ENCODE measurements at places on chromosomes 2 and 18. TPM values are rescaled to one million over a fixed set of nuclear protein-coding genes. Genes with fewer than 3 reads are reported as not detected.

The SGPP2 gene
- total RNA-seq, result 23.9 TPM

The GCG gene
- not detected for total RNA-seq

The HK2 gene
- total RNA-seq, result 86.7 TPM

The GKN2 gene
- 53.3 TPM for total RNA-seq

The SULT1C4 gene
- total RNA-seq, result 10.6 TPM

The NUP35 gene
- total RNA-seq, result 15.9 TPM

The GLI2 gene
- 3.3 TPM for total RNA-seq

The SAG gene
- total RNA-seq, result not detected

DNA sequence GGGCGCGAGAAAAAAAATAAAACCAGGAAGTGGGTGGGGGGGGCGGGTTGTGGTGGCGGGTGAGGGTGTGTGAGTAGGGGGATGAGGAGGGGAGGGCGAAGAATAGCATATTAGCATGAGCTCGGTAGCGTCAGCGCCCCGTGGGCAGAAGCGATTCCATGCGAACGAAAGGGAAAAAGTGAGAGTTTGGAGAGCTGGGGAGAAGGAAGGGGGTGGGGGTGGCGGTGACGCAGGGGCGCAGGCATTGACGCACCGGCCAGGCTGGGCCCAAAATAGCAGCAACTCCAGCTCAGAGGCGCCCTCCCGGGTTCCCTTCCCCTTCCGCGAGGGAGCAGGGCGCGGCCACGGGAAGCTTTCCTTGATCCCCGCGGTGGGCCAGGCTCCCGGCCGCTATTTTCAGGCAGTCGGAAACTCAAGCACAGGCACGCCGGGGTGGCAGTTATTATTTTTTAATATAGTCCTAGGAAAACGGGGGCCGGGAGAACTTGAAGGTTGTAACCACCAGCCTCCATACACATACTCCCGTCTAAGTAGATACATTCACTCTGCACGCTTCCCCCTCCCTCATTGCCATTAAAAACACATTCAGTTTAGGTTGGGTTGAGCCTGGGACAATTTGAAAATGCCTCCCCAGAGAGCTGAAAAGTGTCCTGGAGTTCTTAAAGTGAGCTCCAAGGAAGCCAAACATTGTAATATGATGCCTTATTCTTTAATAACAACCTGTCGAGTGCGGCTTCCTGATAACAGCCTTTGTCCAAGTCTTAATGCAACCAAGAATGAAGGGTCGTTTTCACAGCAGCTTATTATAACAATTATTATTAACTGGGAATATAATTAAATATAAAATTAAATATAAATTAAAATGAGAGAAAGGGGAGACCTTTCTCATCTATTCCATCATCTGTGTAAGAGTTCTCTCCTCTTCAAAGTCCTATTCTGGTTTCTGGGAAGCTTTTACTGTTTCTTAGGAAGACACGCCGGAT lies 2.3 kb upstream of the NR4A2 start:
- H3K4me1 ChIP-seq, result peaks cover 40% of the 10 kb centered on the region
- peak overlapping the region; percentile 99 for H3K27ac ChIP-seq
- peaks cover 2% of the 10 kb centered on the region for H3K27me3 ChIP-seq
- DNase-seq, result peak; percentile 92
- no peaks in the 10 kb centered on the region for H3K36me3 ChIP-seq

DNA sequence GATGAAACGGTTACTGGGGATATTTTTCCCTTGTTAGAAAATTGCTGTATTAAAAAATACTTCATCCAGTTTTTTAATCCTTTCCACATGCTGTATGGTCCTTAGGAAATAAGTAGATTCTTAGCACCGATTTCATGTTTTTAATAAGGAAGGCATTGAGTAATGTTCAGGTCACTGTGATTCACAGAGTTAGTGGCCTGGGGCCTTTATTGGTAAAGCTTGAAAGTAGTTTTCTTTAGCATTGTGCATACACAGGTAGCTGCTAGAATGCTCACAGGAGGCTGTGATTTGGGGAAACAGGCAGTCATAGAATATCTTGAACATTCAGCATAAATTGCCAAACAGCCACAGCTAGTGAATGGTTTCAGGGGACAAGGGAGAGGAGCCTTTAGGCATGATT lies 79.8 kb downstream of the XRCC5 start:
- no peak overlapping the region for H3K4me3 ChIP-seq
- no peaks in the 10 kb centered on the region for H3K27me3 ChIP-seq
- peaks cover 48% of the 10 kb centered on the region for H3K36me3 ChIP-seq

DNA sequence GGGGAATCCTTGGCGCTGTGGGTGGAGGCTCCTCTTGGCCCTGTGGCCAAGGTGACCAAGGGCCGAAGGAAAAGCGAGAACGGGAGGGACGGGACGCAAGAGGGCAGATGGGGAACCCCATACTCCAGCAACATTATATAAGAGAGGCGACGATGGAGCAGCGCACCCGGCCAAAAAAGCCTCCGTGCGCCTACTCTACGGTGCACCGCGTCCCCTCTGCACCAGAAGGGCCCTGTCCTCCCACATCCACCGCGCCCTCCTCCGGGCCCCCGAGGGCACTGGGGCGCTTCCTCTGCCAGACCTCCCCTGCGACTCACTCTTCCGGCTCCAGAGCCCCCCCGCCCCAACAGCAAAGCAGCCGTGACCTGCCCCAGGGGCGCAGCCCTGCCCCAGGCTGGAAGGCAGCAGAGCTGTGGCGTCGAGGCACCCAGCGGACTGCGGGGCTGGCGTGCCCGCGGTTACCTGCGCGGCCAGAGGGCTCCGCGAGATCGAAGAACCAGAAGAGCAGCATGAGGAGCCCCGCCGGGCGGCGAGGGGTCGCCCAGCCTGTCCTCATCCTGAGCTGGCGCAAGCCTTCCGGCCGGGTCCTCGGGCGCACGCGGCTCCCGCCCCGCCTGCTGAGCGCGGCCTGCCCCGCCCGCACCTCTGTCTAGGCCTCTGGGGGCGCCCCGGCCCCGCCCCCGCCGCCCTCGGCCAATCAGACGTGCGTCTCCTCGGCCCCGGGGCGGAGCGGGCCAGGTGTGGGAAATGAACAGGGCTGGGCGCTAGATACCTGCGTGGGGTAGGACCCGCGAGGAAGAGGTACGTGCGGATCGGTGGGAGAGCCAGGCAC lies 106.3 kb upstream of the CD302 start:
- H3K4me1 ChIP-seq, result peaks cover 15% of the 10 kb centered on the region
- H3K36me3 ChIP-seq, result no peaks in the 10 kb centered on the region
- no peaks in the 10 kb centered on the region for H3K27me3 ChIP-seq
- H3K27ac ChIP-seq, result peak within 1 kb of the TSS; percentile 80
- DNase-seq, result peak; percentile 88

- no peak overlapping the region for H3K4me3 ChIP-seq
- H3K4me1 ChIP-seq, result peaks cover 62% of the 10 kb centered on the region
- no peak overlapping the region for H3K27ac ChIP-seq
- H3K36me3 ChIP-seq, result no peaks in the 10 kb centered on the region
These were observed 44.3 kb downstream of the SPRED2 start for GRCh38 chr2:65388051-65388531.

DNA sequence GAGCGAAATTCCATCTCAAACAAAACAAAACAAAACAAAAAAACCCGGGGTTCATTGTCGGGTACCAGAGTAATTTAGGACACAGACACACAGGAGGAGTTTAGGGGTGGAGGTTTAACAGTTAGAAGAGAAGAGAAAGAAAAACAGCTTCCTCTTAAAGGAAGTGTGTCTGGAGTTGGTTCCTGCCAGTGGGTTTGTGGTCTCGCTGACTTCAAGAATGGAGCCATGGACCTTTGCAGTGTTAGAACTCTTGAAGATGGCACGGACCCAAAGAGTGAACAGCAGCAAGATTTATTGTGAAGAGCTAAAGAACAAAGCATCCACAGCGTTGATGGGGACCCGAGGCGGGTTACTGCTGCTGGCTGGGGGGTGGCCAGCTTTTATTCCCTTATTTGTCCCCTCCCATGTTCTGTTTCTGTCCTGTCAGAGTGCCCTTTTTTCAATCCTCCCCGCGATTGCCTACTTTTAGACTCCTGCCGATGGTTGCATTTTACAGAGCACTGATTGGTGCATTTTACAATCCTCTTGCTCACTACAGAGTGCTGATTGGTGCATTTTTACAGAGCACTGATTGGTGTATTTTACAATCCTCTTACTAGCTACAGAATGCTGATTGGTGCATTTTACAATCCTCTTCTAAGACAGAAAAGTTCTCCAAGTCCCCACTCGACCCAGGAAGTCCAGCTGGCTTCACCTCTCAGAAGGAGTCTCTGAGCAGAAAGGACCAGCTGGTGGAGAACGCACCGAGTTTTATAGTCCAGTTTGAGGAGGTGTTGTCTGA lies 28.7 kb upstream of the ATP8B1 start:
- no peak overlapping the region for H3K4me3 ChIP-seq
- H3K27ac ChIP-seq, result no peak overlapping the region
- DNase-seq, result no peak
- H3K36me3 ChIP-seq, result no peaks in the 10 kb centered on the region
- no peaks in the 10 kb centered on the region for H3K27me3 ChIP-seq
- no peaks in the 10 kb centered on the region for H3K4me1 ChIP-seq

DNA sequence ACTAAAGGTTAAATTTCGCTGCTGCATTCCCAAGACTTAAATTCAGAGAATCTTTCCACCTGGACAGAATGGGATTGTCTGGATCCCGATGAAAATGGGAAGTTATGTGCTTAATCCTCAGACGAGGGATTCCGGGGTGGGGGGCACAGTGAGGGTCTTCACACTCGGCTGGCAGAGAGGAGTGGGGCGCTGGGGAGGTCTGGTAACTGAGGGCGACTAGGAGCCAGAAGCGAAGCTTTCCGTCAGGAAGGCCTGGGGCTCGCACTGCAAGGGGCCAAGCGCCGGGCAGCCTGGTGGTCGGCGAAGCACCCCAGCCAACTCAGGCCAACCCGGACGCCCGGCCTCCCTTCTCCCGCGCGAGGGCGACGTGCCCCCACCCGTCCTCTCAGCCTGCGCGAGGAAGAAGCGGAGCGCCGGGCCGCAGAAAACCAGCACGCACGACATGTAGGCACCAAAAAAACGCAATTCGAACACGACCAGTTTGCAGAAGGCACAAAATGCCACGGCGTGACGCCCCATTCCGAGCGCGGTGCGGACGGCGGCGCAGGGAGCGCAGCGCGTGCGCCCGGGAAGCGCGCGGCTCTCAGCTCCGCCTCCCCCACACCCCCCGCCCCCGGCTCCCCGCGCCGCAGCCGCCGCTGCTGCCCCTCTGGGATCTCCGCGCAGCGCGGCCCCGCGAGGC lies 188.1 kb downstream of the ZEB2 start:
- peak overlapping the region; percentile 87 for H3K27ac ChIP-seq
- H3K4me1 ChIP-seq, result peaks cover 22% of the 10 kb centered on the region

- no peak overlapping the region for H3K4me3 ChIP-seq
- no peak overlapping the region for H3K27ac ChIP-seq
- H3K36me3 ChIP-seq, result no peaks in the 10 kb centered on the region
- DNase-seq, result no peak
These were observed 238.8 kb downstream of the TPGS2 start for GRCh38 chr18:36589857-36590543.

DNA sequence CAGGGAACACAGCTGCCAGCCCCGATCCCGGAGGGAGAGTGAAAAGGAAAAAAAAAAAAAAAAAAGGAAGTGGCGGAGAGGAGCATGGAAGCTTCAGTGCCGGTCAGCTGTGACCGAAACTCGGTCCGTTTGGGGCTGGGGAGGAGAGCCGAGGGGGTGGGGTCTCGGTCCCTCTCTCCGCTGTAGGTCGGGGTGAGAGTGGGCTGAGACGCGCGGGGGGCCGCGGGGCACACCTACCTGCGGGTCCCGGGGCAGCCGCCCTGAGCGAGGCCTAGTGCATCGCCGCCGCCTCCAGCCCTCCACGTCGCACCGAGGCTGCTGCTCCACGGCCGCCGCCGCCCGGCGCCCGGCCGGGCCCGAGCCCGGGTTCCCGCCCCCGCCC lies 536 bp downstream of the VPS54 start:
- H3K4me3 ChIP-seq, result peak overlapping the region; percentile 63
- peak overlapping the region; percentile 90 for H3K27ac ChIP-seq
- peak; percentile 75 for DNase-seq
- H3K27me3 ChIP-seq, result no peaks in the 10 kb centered on the region
- no peaks in the 10 kb centered on the region for H3K36me3 ChIP-seq
- H3K4me1 ChIP-seq, result peaks cover 53% of the 10 kb centered on the region

DNA sequence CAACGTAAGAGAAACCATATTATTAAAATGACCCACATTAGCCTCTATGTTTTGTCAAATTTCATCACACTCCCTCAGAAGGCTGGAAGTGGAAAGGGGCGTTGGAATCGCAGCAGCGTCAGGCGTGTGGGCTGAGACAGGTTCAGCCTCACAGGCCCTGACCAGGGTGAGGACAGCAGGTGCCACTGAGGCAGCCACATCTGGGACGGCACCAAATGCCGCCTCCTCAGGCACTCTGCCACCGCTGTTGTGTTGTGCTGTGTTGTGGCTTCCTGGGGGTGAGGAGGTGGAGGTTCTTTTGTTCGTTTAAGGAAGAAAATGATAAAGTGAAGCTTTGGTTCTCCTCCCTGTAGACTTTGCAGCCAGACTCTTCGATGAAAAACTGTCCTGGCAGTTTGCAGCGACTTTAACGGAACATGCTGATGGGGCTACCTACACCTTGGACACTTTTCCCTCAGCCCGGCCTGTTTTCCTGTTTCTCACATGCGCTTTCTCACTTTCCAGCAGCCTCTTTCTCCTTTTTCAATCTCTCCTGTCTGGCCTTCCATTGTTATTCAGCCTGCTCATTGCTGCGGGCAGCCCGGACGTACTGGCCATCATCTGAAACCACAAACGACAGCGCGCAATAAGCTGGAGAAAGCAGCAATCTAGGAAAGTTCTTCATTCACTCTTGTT lies 44.9 kb upstream of the SALL3 start:
- H3K36me3 ChIP-seq, result no peaks in the 10 kb centered on the region
- no peak for DNase-seq
- H3K27me3 ChIP-seq, result no peaks in the 10 kb centered on the region
- no peak overlapping the region for H3K4me3 ChIP-seq
- no peak overlapping the region for H3K27ac ChIP-seq

DNA sequence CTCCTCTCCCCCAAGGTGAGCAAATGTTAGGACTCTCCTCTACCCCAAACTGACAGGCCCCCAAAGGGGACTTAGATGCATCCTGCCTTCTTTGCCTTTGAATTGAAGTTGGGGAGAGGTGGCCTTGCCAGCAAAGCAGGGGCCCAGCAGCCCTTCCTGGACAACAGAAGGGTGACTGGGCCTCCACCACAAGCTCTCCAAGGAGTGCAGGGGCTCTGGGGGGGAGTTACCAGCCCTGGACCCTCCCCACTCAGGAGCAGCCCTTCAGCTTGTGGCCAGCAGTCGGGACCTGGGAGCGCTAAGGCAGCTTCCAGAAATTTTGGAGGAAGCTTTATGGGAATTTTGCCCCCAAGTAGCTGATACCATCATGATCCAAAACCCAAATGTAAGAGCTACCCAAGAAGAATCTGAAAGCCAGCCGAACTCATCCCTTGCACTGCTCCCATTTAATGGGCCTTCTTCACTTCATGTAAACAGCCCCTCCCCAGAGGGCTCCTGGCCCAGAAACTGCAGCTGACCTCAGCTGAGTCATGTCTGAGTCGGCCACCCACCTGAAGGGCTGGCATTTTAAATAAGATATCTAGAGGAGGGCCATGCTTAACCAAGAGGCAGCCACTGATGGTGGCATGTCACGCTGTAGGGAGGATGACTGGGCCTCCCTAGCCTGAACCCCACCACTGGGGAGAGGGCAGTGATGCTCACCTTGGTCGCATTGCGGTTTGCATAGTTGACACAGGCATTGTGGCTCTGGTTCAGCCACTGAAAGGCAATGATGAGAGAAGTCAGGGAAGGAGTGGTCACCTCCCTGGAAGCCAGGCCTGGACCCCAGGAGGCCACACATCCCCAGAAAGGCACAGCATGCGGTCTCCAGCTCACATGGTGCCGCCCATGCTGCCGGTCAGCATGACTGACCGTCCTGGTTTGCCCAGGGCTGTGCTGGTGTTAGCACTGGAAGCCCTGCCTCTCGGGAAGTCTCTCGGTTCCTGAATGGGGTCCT lies 71.5 kb downstream of the SFXN5 start:
- no peaks in the 10 kb centered on the region for H3K4me1 ChIP-seq
- H3K27ac ChIP-seq, result no peak overlapping the region
- no peaks in the 10 kb centered on the region for H3K36me3 ChIP-seq
